IMR-90 (cell line): ENCODE measurements at places on chromosomes 7 and 10. TPM values are rescaled to one million over a fixed set of nuclear protein-coding genes. Genes with fewer than 3 reads are reported as not detected.

The PRLHR gene
- not detected in 2 replicates for polyA plus RNA-seq

GRCh38 chr7:137538361-137538762 is 194.8 kb upstream of the PTN start:
- peak; percentile 90 for DNase-seq

DNA sequence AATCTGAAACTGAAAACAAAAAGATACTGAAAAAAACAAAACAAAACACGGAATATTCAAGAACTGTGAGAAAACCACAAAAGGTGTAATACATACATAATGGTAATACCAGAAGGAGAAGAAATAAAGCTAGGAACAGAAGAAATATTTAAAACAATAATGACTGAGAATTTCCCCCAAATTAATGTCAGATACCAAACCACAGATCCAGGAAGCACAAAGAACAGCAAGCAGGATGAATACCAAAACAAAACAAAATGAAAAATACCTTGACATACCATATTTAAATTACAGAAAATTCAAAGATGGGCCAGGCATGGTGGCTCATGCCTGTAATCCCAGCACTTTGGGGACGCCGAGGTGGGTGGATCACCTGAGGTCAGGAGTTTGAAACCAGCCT is 57.7 kb upstream of the PARD3 start:
- no peak for DNase-seq

DNA sequence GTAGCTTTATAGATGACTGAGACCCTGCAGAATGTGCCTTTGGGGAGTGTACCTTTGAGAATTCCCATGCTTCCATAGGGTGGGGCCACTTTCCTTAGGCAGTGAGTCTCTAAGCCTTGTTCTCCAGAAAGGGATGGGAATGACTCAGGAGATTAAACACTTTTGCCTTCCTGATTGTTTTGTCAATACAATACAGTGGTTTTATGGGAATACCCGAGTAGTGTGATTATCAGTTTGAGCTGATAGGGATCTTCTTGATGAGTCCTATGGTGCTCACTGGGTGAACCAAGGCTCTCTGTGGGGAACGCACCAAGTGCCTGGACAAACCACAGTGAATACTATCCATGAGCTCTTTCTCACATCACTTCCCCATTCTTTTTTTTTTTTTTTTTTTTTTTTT is 6.3 kb downstream of the MYOF start:
- peak; percentile 74 for DNase-seq

- no peak for DNase-seq
Measured at GRCh38 chr7:40996233-40996677, 706.6 kb downstream of the INHBA start.

DNA sequence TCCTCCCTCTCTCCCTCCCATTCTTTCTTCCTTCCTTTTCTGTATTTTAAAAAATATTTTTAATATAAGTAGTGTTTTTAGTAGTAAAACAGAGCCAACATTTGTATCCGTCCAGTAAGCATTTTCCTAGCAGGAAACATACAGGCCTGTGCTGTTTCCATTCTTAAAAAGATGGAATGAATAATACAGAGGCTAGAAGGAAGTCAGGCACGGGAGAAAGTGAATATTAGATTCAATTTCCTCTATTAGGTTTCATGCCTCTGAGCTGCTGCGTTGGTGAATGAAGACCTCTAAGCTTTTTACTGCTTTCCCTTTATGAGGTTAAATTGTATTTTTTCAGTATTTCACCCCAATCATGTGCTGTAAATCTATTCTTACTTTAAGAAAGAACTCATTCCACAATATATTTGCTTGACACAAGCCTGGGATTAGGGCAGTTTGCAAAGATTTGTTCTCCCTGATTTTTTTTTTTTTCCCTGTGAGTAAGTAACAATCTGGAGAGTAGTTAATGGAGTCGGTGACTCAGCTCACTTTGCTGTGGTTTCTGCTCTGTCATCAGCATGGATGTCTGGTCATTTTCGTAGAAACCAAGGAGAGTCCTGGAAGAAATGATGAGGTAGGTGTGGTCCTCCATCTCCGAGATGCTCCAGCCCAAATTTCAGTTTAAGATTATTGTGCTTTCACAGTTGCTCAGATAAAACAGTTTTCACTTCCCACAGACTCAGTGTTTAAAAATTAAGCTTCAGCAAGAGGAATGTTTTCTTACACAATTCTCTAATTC is 76.1 kb upstream of the PITRM1 start:
- peak; percentile 94 for DNase-seq

The TSPAN13 gene
- polyA plus RNA-seq, result 3.6 and 5.0 TPM in 2 replicates

The ANKRD22 gene
- not detected in 2 replicates for polyA plus RNA-seq

- no peak for DNase-seq
Measured at GRCh38 chr10:84340187-84340586, 11.8 kb downstream of the CCSER2 start.

DNA sequence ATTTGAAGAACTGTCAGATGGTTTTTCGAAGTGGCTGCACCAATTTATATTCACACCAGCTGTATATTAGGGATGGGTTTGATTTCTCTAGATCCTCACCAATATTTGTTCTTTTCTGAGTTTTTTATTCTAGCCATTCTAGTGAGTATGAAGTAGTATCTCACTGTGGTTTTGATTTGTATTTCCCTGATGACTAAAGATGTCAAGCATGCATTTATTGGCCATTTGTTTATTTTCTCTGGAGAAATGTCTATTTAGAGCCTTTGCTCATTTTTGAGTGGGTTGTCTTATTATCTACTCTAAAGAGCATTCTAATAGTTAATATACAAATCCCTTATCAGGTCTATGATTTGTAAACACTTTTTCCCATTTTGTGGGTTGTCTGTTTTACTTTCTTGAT is 123.9 kb downstream of the PCLO start:
- DNase-seq, result no peak

The PIK3CG gene
- polyA plus RNA-seq, result not detected in 2 replicates

- DNase-seq, result no peak
Measured at GRCh38 chr10:25304606-25305005, 129.8 kb downstream of the GPR158 start.

The AMPH gene
- polyA plus RNA-seq, result 4.0 and 4.8 TPM in 2 replicates

DNA sequence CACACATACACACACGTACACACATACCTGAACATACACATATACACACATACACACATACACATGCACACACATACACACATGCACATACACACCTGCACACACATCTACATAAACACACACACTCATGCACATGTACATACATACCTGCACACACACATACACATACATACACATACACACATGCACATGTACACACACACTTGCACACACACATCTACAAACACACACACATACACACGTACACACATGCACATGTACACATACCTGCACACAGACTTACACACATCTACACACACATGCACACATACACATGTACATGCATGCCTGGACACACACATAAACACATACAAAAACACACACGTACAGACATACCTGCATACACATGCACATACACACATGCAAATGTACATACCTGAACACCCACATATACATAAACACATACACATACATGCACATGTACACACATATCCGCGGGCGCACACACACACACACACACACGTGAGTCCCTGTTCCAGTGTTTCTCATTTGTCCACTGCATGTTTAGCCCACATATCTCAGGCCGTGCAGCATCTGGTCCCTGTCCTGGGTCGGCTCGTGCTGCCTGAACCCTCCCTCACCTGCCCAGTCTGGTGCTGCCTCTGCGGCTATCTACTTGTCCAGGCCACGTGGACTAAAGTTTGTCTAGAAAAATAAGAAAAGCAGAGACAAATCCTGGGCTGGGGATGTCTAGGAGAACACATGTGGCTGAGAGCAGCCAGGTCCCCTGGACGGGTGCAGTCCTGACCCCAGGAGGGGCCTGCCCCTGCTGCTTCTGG is 238.7 kb downstream of the TCERG1L start:
- no peak for DNase-seq

- no peak for DNase-seq
Measured at GRCh38 chr10:121503587-121504051, 94.6 kb downstream of the FGFR2 start.

DNA sequence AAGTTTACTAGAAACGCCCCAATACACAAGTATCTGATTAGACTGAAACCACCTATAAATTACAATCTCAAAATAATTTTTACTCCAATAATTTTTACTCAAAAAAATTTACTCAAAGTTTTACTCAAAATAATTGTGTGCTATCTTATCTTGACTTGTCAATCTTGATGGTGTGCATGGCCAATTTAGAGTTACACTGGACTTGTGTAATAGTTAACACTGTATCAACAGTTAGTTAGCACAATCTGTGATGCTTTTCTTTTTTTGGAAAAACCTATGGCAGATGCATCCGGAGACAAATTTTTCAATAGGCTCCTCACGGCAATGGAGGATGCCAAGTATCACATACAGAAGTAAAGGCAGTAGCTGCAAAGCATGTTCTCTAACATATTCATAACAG is 24.9 kb downstream of the LMOD2 start:
- DNase-seq, result no peak

DNA sequence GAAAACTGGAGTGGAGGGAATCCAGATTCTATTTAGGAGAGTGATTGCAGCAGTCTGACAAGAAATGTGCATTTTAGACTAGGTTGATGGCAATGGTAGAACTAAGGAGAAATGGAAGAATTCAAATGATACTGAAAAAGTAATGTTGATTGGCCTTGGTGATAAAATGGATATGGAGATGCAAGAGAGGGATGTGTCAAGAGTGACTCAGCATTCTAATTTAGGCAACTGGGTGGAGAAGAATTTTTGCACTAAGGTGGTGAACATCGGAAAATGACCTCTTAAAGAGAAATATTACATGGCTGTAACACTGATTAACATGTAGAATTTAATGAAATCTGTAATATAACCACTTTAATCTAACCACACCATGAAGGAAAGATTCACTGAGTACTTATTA is 806.5 kb downstream of the PHTF2 start:
- DNase-seq, result peak; percentile 35

The MYO1G gene
- polyA plus RNA-seq, result 0.02 and 0.04 TPM in 2 replicates

The SLC37A3 gene
- polyA plus RNA-seq, result 36.3 and 45.3 TPM in 2 replicates

The ZNF503 gene
- 5.8 and 7.2 TPM in 2 replicates for polyA plus RNA-seq

- DNase-seq, result peak; percentile 87
Measured at GRCh38 chr10:132987671-132988571, 45.6 kb upstream of the CFAP46 start.

- no peak for DNase-seq
Measured at GRCh38 chr10:116477986-116478664, 50.5 kb downstream of the PNLIPRP3 start.

- no peak for DNase-seq
Measured at GRCh38 chr10:130802301-130802700, 509.2 kb downstream of the TCERG1L start.

DNA sequence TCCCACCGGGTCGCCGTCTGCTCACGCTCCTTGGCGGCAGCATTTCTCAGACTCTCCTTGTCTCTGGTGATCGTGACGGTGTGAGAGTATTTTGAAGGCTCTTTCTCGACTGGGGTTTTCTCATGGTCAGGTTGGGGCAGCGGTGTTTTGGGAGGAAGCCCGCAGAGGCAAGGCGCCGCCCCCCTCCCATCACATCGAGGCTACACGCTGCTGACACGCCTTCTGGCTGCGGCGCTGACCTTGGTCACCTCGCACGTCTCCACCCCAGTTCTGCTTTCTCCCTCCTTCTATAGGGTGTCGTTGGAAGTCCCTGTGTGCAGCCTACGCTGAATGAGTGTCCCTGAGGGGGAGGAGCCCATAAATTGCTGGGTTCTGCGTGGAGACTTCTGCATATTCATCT is 55.2 kb downstream of the GLRX3 start:
- DNase-seq, result no peak

DNA sequence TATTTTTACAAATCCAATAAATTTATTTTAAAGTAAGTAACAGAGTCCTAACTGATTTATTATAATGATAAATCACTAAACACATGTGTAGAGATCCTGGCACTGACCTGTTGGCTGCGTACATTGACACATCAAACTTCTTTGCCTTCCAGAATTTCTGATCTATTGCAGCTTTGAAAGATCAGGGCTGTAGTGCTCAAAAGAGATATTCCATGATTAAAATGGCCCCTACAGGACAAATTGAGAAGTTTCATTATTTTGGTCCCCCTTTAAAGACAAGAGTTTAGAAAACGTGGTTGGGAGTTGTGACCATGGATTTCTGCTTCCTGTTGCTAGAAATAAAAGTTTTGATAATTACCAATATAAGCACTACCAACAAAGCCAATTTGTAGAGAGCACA is 87.7 kb upstream of the PDK4 start:
- DNase-seq, result peak; percentile 30

- DNase-seq, result peak; percentile 89
Measured at GRCh38 chr7:17663061-17663675, 277.1 kb downstream of the SNX13 start.

The FAM241B gene
- 1.2 and 1.4 TPM in 2 replicates for polyA plus RNA-seq

GRCh38 chr7:102425639-102426267 is 7.6 kb upstream of the ORAI2 start:
- DNase-seq, result no peak

DNA sequence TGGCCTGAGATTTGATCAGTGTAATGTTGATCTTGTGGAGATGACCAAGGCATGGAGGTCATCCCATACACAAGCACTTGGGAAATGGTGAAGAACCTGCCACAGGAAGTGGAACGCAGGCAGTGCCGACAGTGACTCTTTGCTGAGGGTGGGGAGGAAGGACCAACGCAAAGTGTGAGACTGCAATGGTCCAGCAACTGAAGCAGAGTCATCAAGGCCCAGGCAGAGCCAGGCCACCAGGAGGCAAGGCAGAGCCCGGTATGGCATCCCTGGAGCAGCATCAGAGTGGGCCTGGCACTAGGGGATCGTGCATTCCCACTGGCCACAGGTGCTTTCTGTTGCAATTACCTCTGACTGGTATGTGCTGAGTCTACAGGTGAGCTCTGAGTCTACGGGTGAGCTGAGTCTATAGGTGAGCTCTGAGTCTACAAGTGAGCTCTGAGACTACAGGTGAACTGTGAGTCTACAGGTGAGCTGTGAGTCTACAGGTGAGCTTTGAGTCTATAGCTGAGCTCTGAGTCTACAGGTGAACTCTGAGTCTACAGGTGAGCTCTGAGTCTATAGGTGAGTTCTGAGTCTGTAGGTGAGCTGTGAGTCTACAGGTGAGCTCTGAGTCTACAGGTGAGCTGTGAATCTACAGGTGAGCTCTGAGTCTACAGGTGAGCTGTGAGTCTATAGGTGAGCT is 132.9 kb downstream of the KLF6 start:
- DNase-seq, result no peak

- DNase-seq, result no peak
Measured at GRCh38 chr7:135914346-135914745, 62.8 kb downstream of the MTPN start.

- peak; percentile 91 for DNase-seq
Measured at GRCh38 chr7:106485031-106485551, 175.9 kb downstream of the CCDC71L start.

The FAM237B gene
- polyA plus RNA-seq, result not detected in 2 replicates

- no peak for DNase-seq
Measured at GRCh38 chr7:118217210-118217619, 7.3 kb upstream of the ANKRD7 start.
